ENCODE measurements at places on chromosomes 3 and 15.

GRCh38 chr3:141440942-141441341 is 45.9 kb upstream of the RASA2 start:
- no peak for DNase-seq

- no peak for DNase-seq
Measured at GRCh38 chr3:172707030-172707429, 3.8 kb downstream of the NCEH1 start.

- no peak for DNase-seq
Measured at GRCh38 chr3:42381551-42382082, 28.8 kb downstream of the LYZL4 start.

- DNase-seq = no peak
Measured at GRCh38 chr3:175411405-175411804, 552.3 kb downstream of the NAALADL2 start.

DNA sequence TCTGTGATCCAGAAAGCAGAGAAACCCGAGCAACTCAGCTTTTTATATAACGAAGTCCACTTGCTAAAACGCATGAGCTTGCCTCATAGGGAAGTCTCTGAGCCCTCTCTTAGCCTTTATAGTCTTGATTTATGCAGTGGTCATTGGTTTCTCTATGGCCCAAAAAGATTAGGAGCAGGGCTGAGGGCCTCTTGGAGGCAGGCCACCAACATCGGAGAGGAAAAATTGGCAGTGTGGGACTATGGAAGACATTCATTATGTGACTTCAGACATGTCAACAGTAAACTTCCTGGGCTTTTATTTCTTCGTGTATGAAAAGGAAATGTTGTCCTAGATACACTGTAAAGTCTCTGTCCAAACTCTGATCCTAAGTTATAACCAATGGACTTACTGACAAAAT is 13.5 kb downstream of the RAB8B start:
- no peak for DNase-seq

DNA sequence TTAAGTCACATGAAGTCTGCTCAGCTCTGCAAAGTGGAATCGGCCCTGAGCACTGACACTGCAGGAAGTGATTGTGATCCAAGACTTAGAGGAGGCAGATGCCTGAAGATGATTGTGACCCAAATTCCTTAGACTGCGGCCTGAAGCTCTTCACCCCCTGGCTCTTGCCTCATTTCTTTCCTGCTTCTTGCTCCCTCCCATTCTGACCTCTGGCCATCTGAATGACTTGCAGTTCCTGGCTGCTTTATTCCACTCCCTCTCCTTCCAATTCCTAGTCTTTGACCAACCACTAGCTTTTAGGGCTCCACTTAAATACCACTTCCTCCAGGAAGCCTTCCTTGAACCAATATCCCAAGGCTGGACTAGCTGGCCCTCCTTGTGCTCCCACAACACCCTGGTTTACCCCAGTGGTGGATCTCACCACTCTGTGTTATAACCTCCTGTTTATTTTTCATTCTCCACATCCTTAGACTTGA is 9.9 kb upstream of the EPB42 start:
- no peak for DNase-seq

DNA sequence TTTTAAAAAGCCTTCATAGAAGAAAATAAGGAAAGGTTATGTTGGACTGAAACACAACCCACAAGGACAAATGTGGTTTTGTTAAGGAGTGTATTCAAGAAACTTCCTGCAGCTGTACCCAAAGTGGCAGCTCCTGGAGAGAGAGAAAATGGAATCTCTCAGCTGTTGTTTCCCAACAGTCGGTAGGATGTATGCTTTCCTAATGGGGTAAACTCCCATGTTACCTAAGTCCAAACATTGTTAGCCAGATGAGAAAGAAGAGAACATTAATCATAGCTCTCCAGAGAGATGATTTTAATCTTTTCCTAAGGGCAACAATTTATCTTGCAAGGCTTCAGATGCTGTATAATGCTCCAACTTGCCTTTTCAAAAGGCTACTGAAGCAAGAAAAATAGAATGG is 22.6 kb upstream of the TEX9 start:
- DNase-seq = peak; percentile 77

DNA sequence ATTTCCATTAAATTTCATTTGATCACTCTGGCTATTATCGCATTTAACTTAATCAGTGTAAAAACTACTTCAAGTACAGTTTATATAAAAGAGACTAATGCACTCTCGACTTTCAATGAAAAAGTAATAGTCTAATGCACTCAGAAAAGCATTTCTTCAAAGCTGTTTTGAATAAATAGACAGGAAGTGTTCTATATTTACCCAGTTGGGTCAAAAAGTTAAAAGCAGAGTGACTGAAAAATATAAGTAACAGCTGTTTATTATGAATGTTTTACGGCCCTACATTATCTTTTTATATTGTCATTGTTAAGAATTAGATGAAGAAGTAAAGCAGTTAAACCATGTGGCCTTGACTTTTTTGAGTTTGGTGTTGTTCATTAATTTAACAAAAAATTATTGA is 391.8 kb downstream of the ZPLD1 start:
- no peak for DNase-seq

- no peak for DNase-seq
Measured at GRCh38 chr3:59304296-59304695, 254.5 kb upstream of the CFAP20DC start.

- DNase-seq = no peak
Measured at GRCh38 chr3:9250236-9250635, 790 bp upstream of the SRGAP3 start.

DNA sequence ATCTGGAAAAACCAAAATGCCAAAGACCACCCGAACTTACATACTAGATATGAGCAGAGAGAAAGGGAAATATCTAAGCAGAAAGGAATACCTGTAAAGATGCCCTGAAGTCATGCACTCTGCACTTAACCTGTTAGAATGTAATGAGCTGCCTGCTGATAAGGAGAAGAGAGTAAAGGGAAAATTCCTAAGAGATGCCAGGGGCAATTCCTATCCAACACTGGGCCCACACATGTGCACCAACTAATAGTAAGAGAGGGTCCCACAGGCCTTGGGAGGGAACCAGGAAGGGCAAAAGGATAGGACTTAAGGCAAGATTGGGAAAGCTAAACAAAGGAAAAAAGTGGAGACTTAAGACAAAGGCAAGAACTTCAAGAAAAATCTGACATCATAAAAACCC is 189.5 kb downstream of the NSUN3 start:
- DNase-seq = no peak

GRCh38 chr3:197427021-197427420 is 128.6 kb upstream of the DLG1 start:
- no peak for DNase-seq

DNA sequence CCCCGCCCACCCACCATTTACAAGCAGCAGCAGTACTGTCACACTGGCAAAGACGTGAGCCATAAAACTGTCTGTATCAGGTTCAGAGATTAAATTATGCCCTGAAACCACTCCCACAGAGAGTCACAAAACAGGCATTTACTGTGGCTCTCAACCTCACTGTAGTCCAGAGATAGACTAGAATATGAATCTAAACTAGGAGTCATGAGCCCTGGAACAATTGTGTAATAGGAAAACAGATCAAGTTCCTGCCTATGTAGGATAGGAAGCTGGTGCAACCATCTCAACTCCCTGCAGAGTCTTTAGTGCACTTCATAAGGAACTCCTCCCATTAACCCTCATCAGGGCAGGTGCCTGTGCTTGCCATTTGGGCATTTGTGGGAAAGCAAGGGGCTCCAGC is 61.7 kb downstream of the FAM227B start:
- DNase-seq = no peak

GRCh38 chr15:96028620-96029019 is 301.9 kb upstream of the NR2F2 start:
- DNase-seq = no peak

- DNase-seq = no peak
Measured at GRCh38 chr15:41734079-41734478, 40.2 kb upstream of the MAPKBP1 start.

DNA sequence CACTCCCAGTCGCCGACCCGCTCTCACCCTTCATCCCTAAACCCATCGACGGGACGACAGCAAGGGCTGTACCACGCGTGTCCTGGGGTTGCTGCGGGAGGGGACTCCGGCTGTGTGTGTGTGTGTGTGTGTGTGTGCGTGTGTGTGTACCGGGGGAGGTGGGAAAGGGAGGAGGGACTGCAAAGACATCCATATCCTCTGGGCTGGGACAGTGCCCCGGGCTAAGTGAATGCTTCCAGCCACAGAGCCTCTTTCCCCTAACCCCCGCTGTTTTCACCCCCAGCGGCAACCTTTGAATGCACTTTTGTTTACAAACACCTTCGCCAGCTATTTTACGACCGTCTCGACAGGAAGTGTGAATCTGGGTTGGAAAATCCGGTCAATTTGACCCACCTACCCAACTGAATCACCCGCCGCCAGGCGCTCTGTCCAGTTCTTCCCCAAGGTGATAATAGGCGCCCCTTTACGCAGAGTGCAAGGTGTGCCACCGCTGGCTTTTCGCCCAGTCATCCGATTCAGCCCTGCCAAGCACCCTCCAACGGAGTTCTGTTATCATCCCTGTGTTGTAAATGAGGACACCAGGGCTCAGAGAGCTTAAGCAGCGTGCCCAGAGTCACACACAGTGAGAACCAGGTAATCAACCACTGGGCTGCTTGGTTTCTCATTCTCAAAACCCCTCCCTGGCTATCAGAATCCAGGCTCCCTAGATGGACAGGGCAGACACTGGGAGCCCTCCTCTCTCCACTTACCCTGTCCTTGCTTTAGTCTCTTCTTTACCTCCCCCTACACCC is 739 bp upstream of the AMOTL2 start:
- no peak for DNase-seq

GRCh38 chr15:41004490-41004889 is 51.2 kb downstream of the CHAC1 start:
- DNase-seq = peak; percentile 46

GRCh38 chr3:41574900-41575299 is 375.6 kb downstream of the CTNNB1 start:
- DNase-seq = no peak

GRCh38 chr3:124927574-124928045 is 6.9 kb downstream of the MUC13 start:
- no peak for DNase-seq

DNA sequence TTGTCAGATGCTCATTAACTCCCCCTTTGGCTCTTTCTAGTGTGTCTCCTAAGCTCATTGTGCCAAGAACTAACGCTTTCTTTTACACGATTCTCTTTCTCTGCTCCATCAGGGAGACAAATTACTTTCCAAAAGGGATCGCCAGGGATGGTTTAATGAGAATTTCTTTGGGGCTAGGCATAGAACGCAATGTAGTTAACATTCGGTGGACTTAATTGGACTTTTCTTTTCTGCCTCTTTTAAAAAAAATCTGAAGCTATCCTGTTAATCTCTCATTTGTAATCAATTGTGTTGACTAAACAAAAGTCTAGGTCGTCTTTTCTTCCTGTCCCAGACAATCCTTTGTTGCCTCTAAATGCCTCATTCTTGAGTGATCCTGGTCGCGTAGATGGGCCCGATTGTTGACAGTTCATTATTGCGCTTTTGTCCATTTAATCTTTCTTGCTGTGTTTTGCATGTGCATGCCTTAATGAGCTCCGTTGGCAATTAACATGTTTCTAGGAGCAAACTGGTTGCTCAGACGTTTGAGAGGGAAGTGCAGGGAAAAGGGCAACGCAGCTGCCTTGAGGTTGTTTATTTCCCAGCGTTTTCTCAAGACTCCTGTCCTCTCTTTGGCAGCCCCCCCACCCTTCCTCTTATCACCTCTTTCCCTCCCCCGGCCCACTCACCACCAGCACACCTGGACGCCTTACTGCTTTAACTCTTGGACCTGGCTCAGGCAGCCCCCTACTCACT is 7.8 kb downstream of the FEZF2 start:
- no peak for DNase-seq

DNA sequence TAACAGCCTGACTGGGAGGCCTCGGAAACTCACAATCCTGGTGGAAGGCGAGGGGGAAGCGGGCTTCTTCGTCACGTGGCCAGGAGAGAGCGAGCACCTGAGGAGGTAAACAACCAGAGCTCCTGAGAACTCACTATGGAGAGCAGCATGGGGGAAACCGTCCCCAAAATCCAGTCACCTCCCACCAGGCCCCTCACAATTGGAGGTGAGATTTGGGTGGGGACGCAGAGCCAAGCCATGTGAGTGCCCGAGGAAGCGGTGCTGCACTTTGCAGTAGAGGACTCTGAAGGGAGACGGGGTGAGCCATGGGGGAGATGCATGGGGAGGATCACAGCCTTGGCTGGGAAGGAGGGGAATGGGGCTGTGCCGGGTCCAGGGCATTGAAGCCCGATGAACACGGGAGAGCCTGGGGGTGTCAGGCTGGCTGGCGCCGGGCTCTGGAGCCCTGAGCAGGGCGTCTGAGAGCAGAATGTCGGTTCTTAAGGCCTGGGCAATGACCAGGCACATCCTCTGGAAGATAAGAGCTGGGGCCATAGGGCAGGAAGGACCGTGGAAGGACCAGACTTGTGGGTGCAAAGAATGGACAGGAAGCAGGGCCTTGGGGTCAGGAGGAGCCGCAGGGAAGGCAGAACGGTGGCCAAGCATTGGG is 117.7 kb downstream of the GABRG3 start:
- DNase-seq = no peak

GRCh38 chr3:15207836-15208504 is 1.9 kb downstream of the CAPN7 start:
- no peak for DNase-seq

DNA sequence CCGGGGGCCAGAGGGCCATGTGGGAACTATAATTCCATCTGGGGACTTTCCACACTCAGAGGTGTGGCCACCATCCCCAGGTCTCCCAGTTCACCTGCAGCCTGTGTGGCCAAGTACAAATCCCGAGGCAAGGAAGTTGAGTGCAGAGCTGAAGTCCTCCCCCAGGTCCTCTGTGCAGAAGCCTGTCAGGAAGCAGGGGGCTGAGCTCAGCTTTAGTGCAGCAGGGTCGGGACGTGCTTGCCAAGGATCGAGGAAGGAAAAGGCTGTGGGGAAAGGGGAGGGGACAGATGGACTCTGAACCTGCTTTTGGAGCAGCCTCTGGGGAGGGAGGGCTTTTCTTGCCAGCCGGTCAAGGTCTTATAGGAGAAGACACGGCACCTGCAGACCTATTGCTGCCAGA is 67.7 kb downstream of the CHRNA7 start:
- DNase-seq = no peak

GRCh38 chr15:78034495-78035191 is 42.9 kb downstream of the TBC1D2B start:
- DNase-seq = no peak

DNA sequence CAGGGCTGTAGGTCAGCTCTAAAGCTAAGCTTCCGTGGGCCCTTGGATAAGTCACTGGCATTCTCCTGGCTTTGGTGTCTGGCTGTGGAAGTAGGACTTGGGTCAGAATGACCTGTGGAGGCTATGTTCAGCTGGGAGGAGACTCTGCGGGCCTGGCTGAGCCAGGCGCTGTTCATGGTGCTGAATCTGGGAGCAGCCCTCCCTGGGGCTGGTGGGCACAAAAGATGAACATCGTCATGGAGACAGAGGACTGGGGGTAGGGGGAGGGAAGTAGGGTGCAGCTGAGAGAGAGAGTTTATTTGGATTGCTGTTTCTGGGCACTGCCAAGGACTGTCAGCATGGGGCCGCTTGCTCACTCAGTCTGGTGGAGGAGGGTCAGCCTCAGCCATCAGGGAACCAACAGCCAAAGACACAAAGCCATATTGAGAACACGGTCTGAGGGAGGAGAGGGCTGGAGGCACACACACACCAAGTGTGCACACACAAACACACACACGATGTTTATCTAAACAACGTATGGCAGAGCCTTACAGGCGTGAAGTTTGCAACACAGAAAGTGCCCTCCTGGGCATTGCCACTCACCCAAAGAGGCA is 120.7 kb upstream of the LINGO1 start:
- no peak for DNase-seq

All from NCI-H2081 treated with DMSO at 0.1 percent for 48 hours (cell line).